Osteoblast (primary cell): ENCODE measurements at places on chromosomes 7 and 10. TPM values are rescaled to one million over a fixed set of nuclear protein-coding genes. Genes with fewer than 3 reads are reported as not detected.

The LIPJ gene
- under 0.01 TPM in 2 replicates for total RNA-seq

The ASAH2 gene
- 0.36 and 0.59 TPM in 2 replicates for total RNA-seq

The ZNF783 gene
- total RNA-seq = 13.3 and 13.4 TPM in 2 replicates

The RNF32 gene
- total RNA-seq = under 0.01 and 0.29 TPM in 2 replicates

The FAM221A gene
- total RNA-seq = 0.72 and 1.8 TPM in 2 replicates

The NEUROD6 gene
- total RNA-seq = not detected in 2 replicates
